ENCODE measurements at places on chromosomes 12 and 14. TPM values are rescaled to one million over a fixed set of nuclear protein-coding genes. Genes with fewer than 3 reads are reported as not detected.

Gene CPM
- total RNA-seq = 3.5 TPM

DNA sequence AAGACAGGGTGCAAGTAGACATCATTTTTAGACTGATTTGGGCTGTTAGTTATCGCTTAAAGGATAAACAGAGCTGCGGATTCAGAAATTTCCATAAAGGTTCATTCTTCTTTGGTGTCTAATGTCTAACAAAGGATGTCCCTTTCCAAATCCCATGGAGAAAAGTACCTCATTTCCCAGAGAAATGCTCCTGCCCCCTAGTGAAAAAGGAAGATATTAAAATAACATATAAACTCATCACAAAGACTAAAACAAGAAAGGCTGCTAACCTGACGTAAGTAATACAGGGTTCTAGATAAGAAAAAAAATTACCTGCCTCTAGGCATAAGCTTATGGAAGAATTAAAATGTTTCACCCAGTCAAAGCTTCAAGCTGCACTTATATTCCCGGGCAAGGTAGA lies 22.8 kb downstream of the ARMH4 start:
- H3K27ac ChIP-seq = no peak overlapping the region
- peaks cover 20% of the 10 kb centered on the region for H3K4me1 ChIP-seq
- no peaks in the 10 kb centered on the region for H3K36me3 ChIP-seq
- DNase-seq = no peak
- no peak overlapping the region for H3K4me3 ChIP-seq

DNA sequence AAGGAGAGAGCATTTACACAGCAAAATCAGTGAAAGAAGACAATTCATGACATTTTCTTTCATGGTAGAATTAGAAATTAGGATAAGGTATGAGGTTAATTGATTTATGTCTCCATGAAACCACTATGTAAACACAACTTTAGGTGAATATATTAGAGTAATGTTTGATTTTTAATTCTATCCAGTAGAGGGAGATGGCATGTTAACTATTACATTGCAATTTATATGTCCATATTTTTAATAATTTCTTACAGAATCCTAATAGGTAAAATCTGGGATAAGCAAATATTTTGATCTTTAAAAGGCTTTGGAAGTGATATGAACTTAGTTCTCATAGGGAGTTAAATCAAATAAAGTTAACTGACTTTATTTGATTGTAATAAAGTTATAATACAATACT lies 373.4 kb upstream of the PDE3A start:
- H3K36me3 ChIP-seq = no peaks in the 10 kb centered on the region
- no peaks in the 10 kb centered on the region for H3K4me1 ChIP-seq
- no peak for DNase-seq
- no peak overlapping the region for H3K27ac ChIP-seq

GRCh38 chr12:19052689-19053088 lies 76.8 kb upstream of the PLEKHA5 start:
- peaks cover 19% of the 10 kb centered on the region for H3K4me1 ChIP-seq
- no peak overlapping the region for H3K27ac ChIP-seq
- H3K27me3 ChIP-seq = peaks cover 3% of the 10 kb centered on the region

GRCh38 chr14:26286081-26286912 lies 311.5 kb downstream of the NOVA1 start:
- H3K27me3 ChIP-seq = no peaks in the 10 kb centered on the region
- H3K4me3 ChIP-seq = peak overlapping the region; percentile 43
- peak overlapping the region; percentile 64 for H3K27ac ChIP-seq
- no peaks in the 10 kb centered on the region for H3K36me3 ChIP-seq
- peaks cover 75% of the 10 kb centered on the region for H3K4me1 ChIP-seq

- peak overlapping the region; percentile 100 for H3K4me3 ChIP-seq
- H3K27me3 ChIP-seq = peaks cover 36% of the 10 kb centered on the region
- H3K4me1 ChIP-seq = peaks cover 25% of the 10 kb centered on the region
- H3K36me3 ChIP-seq = peaks cover 44% of the 10 kb centered on the region
- H3K27ac ChIP-seq = peak overlapping the region; percentile 65
These were observed 2.3 kb downstream of the MEG3 start for GRCh38 chr14:100828031-100828769.

Gene CD163L1
- total RNA-seq = 5.7 TPM

Gene FAM90A1
- total RNA-seq = not detected

- no peaks in the 10 kb centered on the region for H3K27me3 ChIP-seq
- no peaks in the 10 kb centered on the region for H3K4me1 ChIP-seq
- H3K36me3 ChIP-seq = no peaks in the 10 kb centered on the region
- H3K4me3 ChIP-seq = no peak overlapping the region
- no peak overlapping the region for H3K27ac ChIP-seq
These were observed 354.5 kb upstream of the FOXG1 start for GRCh38 chr14:28412077-28412476.

DNA sequence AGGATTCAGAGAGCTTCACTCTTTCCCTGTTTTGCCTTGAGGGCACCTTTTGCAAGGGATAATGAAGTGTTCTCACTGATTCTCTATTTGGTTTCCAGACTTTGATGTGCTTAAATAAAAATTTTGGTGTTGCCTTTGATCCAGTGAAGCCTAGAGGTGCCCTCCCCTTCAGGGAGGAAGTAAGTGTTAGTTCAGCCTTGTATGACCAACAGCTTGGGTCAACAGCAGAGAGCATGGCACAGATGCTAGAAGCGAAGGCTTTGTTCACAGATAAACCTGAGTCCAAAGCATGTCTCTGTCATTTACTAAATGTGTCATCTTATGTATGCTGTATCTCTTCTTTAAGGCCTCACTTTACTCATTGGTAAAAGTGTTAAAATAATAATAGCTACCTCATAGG lies 52.8 kb upstream of the STXBP6 start:
- H3K4me1 ChIP-seq = no peaks in the 10 kb centered on the region
- no peak for DNase-seq
- no peaks in the 10 kb centered on the region for H3K27me3 ChIP-seq
- H3K4me3 ChIP-seq = no peak overlapping the region

Gene PAPLN
- total RNA-seq = 2.8 TPM

- no peaks in the 10 kb centered on the region for H3K36me3 ChIP-seq
- DNase-seq = peak; percentile 77
- peaks cover 64% of the 10 kb centered on the region for H3K4me1 ChIP-seq
These were observed 560 bp downstream of the LGALS3 start for GRCh38 chr14:55129428-55130195.

DNA sequence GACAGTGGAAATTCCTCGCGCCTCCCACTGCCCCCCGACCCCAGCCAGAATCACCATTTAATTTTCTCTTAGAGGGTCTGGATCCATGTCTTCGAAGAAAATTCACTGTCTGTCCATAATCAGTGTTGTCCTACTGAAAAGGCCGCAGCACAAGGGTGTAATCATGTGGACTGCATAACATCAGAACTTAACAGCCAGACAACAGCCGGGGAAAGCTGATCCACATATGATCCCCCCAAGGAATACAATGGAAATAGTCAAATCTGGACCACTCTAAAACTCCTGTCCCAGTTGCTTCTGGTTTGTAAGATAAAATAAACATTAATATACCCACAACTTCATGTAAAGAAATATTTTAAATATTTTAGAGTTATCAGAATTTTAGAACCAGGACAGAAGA lies 177.5 kb downstream of the SSPN start:
- no peaks in the 10 kb centered on the region for H3K36me3 ChIP-seq
- H3K27me3 ChIP-seq = peaks cover 2% of the 10 kb centered on the region
- DNase-seq = no peak
- no peak overlapping the region for H3K27ac ChIP-seq
- H3K4me3 ChIP-seq = no peak overlapping the region

DNA sequence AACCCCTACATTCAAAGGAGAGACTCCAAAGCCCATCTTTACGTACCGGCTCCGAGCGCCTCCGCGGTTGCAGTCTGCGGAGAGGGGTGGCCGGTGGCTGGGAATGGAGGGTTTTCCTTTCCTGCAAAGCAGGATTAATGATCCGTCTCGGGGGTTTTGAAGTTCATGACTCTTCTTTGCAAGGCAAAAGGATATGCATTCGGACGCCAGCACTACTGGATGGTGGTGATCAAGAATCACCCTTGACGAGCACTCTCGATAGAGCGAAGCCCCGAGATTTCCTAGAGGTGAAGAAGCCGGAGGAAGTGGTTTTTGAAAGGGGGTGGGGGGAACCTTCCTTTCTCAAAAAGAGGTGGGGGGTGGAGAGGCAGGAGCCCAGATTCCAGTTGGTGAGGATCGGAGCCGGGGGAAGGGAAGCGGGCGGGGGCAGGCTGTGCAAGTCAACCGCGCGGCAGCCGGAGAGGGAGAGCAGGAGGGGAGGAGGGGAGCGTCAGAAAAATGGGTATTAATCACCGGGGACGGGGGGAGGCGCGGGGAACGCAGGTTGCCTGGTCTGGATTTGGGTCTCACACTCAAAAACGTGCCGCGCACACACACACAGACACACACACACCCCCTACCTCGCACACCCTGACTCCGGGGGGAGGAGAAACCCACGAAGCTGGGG lies at the start of gene GRIN2B:
Gene GRIN2B, minus strand, starts transcription at position 307 of the 667 bp plus-strand sequence. CDS start 115,394 bp downstream, outside the sequence.
- H3K4me1 ChIP-seq = no peaks in the 10 kb centered on the region
- peaks cover 4% of the 10 kb centered on the region for H3K36me3 ChIP-seq
- H3K27ac ChIP-seq = no peak within 1 kb of the TSS
- H3K4me3 ChIP-seq = no peak within 1 kb of the TSS
- H3K27me3 ChIP-seq = peaks cover 2% of the 10 kb centered on the region
- no peak for DNase-seq

DNA sequence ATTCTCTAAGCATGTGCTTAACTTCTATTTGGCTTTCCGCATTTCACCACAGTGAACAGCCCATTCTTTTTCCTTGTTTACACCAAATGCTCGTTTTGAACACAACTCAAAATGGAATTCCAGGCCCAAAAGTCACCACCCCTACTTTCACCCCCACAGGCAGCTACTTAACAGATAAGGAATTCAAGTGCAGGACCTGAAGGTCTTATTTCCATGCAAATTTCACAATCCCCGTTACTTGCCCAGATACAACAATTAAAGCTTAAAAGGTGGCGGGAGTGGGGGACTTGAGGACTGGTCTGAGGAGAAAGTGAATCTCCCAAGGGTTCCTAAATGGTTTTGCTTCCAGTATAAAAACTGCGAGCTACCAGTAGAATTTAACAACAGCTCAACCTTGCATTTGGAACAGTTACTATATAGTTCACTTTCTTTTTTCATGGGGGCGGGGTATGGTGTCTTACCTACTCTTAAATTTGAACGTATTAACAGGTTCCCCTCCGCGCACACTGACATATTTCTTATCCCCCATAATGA lies 3.7 kb downstream of the USP44 start:
- peaks cover 20% of the 10 kb centered on the region for H3K27me3 ChIP-seq
- H3K4me1 ChIP-seq = peaks cover 9% of the 10 kb centered on the region
- H3K27ac ChIP-seq = no peak overlapping the region
- H3K36me3 ChIP-seq = peaks cover 8% of the 10 kb centered on the region
- H3K4me3 ChIP-seq = peak overlapping the region; percentile 55
- peak; percentile 0 for DNase-seq

Gene TGM1
- total RNA-seq = 1.4 TPM

Gene CD69
- not detected for total RNA-seq
